ENCODE measurements at places on chromosomes 1 and 21.

DNA sequence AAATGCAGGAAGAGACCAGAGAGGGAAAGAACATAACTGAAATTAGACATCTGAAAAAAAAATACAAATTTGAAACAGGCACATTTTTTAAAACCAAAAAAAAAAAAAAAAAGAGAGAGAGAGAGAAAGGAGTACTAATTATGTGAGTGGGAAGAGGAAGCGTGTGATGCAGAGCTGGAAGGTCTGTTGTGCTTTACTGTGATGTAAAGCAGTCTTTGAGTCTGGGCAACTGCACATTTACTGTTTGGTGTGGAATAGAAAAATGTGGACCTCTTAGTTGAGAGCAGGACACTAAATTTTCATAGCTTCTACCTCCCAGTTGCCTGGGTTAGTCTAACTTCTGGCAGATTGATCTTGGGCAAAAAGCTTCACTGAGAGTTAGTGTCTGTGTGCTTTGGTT lies 16.5 kb downstream of the LHX9 start:
- no peak for DNase-seq

- no peak for DNase-seq
Observed at GRCh38 chr21:31489726-31490125, 145.7 kb upstream of the TIAM1 start.

GRCh38 chr21:33125680-33126375 lies 55.9 kb downstream of the OLIG1 start:
- no peak for DNase-seq

DNA sequence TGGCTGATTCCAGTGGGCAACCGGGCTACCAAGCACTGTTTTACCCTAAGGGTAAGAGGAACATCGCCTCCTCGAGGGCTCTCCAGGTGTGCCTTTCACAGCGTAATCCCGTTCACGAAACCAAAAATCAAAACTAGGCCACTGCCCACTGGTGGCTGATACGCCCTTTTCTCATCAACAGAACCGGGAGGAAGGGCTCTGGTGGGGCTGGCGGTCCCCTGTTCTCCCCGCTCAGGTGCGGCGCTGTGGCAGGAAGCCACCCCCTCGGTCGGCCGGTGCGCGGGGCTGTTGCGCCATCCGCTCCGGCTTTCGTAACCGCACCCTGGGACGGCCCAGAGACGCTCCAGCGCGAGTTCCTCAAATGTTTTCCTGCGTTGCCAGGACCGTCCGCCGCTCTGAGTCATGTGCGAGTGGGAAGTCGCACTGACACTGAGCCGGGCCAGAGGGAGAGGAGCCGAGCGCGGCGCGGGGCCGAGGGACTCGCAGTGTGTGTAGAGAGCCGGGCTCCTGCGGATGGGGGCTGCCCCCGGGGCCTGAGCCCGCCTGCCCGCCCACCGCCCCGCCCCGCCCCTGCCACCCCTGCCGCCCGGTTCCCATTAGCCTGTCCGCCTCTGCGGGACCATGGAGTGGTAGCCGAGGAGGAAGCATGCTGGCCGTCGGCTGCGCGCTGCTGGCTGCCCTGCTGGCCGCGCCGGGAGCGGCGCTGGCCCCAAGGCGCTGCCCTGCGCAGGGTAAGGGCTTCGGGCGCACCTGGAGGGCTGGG lies at the start of gene IL6R:
IL6R (plus strand) TSS at position 360 of the 763 bp plus-strand sequence; CDS start at position 647, 287 bp downstream.
- DNase-seq, result peak; percentile 48

- no peak for DNase-seq
Observed at GRCh38 chr1:228215663-228216116, 7.8 kb downstream of the OBSCN start.

GRCh38 chr1:45789601-45790000 lies 13.8 kb upstream of the MAST2 start:
- no peak for DNase-seq

DNA sequence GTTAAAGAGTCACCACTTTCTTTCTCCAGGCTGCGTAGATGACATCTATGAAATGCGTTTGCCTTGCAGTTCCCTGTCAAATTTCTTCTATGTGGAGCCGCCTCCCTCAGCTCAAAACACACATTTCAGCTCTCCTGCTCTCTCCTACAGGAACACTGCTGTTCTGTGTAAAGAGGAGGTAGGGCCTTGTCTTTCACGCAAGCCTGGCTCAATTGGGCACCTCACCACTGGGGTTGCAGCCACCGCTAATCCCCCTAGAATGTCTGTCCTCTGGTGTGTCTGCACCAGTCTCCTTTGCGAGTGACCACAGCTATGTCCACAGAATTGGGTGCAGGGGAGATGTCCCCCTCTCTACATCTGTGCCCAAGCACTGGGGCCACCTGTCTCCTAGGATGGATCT lies 31.8 kb upstream of the CFHR4 start:
- DNase-seq, result no peak

- no peak for DNase-seq
Observed at GRCh38 chr1:23217421-23218115, at the start of gene HTR1D. Gene HTR1D (minus strand): TSS chr1:23217502. CDS start chr1:23194219, 23,283 bp downstream.

- no peak for DNase-seq
Observed at GRCh38 chr1:66769512-66770229, 17.4 kb downstream of the DYNLT5 start.

Measured in stimulated activated CD4-positive, alpha-beta T cell treated with anti-CD3 and anti-CD28 coated beads, Interleukin-1b, Interleukin-23, amount 100 ng/mL, for 1 hour (primary cell).